Omental fat pad (tissue), 4 donors: ENCODE measurements at places on chromosomes 3 and 15.

DNA sequence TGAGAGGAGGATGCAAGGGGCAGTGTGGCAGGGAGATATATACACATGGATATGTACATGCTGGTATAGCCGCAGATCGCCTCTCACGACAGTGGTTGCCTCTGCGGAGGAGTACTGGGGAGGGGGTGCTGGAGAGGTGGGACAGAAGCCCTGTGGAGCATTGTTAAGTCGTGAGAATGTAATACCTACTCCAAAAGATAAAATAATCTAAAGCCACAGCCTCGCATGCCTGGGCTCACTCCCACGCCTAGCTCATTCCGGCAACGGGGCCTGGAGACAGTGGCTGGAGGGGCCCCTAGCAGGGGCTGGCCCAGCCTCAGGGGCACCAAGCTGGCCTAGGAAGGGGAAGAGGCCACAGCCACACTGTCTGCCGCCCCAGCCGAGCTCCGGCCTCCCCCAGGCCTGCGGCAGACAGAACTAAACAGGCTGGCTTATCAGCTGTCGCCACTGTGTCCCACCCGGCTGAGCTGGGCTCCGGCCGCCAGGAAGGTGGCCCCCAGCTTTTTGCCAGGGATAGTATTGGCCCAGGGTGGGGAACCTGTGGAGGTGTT is 65.1 kb upstream of the LCTL start:
- no peak for DNase-seq

- DNase-seq, result no peak
Measured at GRCh38 chr3:44907612-44908011, 33.2 kb downstream of the TGM4 start.

DNA sequence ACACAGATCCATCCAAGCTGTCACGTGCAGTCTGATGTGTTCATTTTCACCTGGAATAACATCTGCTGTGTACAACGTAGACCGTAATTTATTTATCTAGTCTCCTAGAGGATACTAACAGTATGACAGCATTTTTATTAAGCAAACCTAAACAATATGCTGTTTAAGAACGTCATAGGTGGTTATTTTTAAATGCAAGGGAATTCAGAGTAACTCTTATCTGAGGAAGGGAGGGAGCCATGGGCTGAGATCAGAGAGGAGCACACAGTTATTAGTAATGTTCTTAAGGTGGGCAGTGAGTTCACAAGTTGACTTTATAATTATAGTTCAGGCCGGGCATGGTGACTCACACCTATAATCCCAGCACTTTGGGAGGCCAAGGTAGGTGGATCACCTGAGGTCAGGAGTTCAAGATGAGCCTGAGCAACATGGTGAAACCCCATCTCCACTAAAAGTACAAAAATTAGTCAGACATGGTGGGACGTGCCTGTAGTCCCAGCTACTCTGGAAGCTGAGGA is 193.6 kb downstream of the UACA start:
- DNase-seq, result no peak

DNA sequence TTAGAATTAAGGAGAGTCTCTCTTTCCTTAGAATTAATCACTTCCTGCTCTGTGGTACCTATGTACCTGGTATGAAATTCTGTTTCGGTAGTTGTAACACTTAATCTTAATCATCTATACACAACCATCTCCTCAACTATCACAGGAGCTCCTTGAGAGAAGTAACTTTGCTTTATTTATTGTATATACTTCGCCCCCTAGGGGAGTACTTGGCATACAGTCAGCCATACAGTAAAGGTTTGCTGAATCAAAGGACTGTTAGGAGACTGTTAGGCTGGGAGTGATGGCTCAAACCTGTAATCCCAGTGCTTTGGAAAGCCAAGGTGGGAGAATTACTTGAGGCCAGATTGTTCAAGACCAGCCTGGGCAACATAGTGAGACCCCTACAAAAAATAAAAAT is 44.7 kb downstream of the RORA start:
- no peak for DNase-seq

GRCh38 chr15:70530017-70530499 is 233.3 kb downstream of the UACA start:
- no peak for DNase-seq

DNA sequence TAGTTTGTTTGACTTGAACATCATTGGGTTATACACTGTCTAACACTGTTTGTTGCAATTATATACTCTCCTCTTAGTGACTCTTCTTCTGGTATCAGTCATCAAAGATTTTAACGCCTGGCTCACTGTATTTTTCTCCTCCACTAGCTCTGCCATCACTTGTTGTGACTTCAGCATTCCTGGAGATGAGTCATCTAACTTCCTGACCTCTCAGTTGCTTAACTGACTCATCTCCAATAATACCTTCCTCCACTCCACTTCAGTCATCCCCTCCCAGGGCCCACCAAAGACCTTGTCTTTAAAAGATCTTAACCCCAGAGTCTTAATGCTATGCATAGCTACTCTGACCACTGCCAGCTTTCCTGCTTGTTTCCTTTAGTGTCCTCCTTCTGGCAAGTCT is 28.6 kb upstream of the CLSTN2 start:
- DNase-seq, result no peak
